Activated naive CD4-positive, alpha-beta T cell treated with anti-CD3 and anti-CD28 coated beads for 36 hours (primary cell): ENCODE measurements at places on chromosomes 1 and 21.

- H3K4me1 ChIP-seq: peaks cover 7% of the 10 kb centered on the region
- H3K27ac ChIP-seq: no peak within 1 kb of the TSS
- no peak within 1 kb of the TSS for H3K4me3 ChIP-seq
- H3K36me3 ChIP-seq: no peaks in the 10 kb centered on the region
- no peak for DNase-seq
Measured at GRCh38 chr1:26353976-26354820, at the start of gene CRYBG2. Gene CRYBG2 (minus strand): TSS chr1:26354130. CDS start chr1:26346657, 7,473 bp downstream.

DNA sequence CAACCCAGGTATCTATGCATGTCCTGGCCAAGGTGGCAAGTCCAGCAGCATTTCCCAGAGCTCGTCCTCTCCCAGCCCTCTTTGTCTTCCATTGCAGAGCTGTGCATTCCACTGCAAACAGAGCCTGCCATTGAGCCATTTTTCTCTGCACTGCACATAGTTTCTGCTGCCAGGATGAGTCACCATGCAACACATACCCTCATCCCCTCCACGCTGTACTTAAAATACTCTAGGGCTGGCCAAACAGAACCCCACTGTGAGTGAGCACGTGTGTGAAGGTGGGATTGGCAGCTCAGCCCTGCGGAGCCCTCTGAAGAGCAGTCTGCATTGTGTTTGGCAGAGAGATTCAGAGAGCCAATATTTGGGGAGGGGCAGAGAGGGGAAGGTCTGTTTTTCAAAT lies 3.9 kb upstream of the ATP1B1 start:
- peaks cover 13% of the 10 kb centered on the region for H3K27me3 ChIP-seq
- H3K27ac ChIP-seq: no peak overlapping the region
- H3K4me3 ChIP-seq: no peak overlapping the region
- H3K36me3 ChIP-seq: no peaks in the 10 kb centered on the region
- no peak for DNase-seq

DNA sequence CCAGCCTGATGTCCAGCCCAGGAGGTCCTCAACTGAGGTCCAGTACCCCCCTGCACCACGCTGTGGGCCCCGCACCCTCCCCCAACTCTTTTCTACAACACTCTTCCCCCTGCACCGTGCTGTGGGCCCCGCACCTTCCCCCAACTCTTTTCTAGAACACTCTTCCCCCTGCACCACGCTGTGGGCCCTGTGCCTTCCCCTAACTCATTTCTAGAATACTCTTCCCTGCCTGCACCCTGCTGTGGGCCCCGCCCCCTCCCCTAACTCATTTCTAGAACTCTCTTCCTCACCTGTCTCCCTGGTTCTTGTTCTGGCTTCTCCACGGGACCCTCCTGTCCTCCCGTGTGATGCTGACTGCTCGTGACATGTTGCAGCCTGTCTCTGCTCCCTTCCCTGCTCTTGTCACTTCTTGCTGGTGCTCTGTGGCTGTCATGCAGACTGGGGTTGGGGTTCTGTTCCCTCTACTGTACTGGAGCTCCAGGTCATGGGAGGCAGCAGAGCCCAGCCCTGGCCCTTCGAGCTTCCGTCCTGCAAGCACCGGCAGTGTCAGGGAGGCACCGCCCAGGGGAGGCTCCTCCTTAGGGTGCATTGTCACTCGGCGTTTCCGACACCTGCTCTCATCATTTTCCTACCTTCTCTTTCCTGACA lies 160.1 kb upstream of the COL6A1 start:
- no peak overlapping the region for H3K4me3 ChIP-seq
- no peaks in the 10 kb centered on the region for H3K27me3 ChIP-seq
- H3K27ac ChIP-seq: no peak overlapping the region
- H3K4me1 ChIP-seq: peaks cover 44% of the 10 kb centered on the region
- H3K36me3 ChIP-seq: no peaks in the 10 kb centered on the region
- peak; percentile 46 for DNase-seq

DNA sequence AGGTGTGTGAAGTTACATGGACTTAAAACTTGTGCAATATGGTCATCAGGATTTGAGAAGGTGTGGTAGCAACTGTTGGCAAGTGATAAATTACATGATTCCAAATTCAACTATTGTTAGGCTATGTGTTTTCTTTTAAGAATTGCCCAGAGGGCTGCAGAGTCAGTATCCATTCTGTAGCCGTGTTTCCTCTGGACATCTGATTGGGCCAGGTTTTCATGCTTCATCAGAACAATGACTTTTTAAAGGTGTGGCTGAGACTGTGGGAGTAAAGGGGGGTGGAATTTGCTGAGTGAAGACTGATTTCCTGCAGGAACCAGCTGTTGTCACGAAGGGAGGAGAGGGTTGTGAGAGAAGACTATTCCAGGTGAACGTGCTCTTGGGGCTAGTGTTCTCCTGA lies 1.7 kb upstream of the HRNR start:
- H3K4me1 ChIP-seq: no peaks in the 10 kb centered on the region
- no peak for DNase-seq
- no peaks in the 10 kb centered on the region for H3K36me3 ChIP-seq
- no peak overlapping the region for H3K27ac ChIP-seq
- H3K27me3 ChIP-seq: peaks cover 8% of the 10 kb centered on the region

GRCh38 chr21:27555996-27556395 lies 589.1 kb upstream of the ADAMTS5 start:
- no peaks in the 10 kb centered on the region for H3K27me3 ChIP-seq
- no peak overlapping the region for H3K27ac ChIP-seq
- H3K36me3 ChIP-seq: no peaks in the 10 kb centered on the region
- no peak overlapping the region for H3K4me3 ChIP-seq
- H3K4me1 ChIP-seq: no peaks in the 10 kb centered on the region
- DNase-seq: no peak

GRCh38 chr1:234633246-234634003 lies 23.4 kb upstream of the IRF2BP2 start:
- no peak overlapping the region for H3K27ac ChIP-seq
- H3K4me3 ChIP-seq: no peak overlapping the region
- no peaks in the 10 kb centered on the region for H3K4me1 ChIP-seq
- H3K27me3 ChIP-seq: no peaks in the 10 kb centered on the region
- DNase-seq: no peak

GRCh38 chr1:97245682-97246081 lies 524.1 kb downstream of the PTBP2 start:
- peaks cover 7% of the 10 kb centered on the region for H3K36me3 ChIP-seq
- no peak overlapping the region for H3K27ac ChIP-seq
- H3K27me3 ChIP-seq: no peaks in the 10 kb centered on the region
- DNase-seq: no peak
- no peak overlapping the region for H3K4me3 ChIP-seq

DNA sequence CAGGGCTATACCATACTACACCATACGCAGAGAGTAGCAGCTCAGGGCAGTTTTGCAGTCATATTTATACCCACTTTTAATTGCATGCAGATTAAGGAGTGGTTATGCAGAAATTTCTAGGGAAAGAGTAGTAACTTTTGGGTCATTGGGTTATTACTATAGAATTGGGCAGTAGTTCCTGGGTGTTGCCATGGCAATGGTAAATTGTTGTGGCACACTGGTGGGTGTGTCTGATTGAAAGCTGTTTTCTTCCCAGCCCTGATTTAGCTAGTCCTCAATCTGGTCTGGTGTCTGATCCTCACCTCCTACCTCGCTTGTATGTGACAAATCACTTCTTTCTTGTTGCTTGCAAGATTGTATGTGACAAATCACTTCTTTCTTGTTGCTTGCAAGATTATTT lies 30.5 kb downstream of the CYP4A11 start:
- no peak overlapping the region for H3K4me3 ChIP-seq
- DNase-seq: no peak
- H3K4me1 ChIP-seq: no peaks in the 10 kb centered on the region
- no peaks in the 10 kb centered on the region for H3K36me3 ChIP-seq
- H3K27ac ChIP-seq: no peak overlapping the region

GRCh38 chr1:43340559-43340958 lies 2.9 kb downstream of the MPL start:
- no peaks in the 10 kb centered on the region for H3K36me3 ChIP-seq
- no peak overlapping the region for H3K4me3 ChIP-seq
- no peak for DNase-seq

- no peak overlapping the region for H3K4me3 ChIP-seq
- H3K4me1 ChIP-seq: no peaks in the 10 kb centered on the region
- DNase-seq: peak; percentile 6
- no peak overlapping the region for H3K27ac ChIP-seq
- no peaks in the 10 kb centered on the region for H3K27me3 ChIP-seq
Measured at GRCh38 chr1:165075725-165076370, 280.7 kb downstream of the LMX1A start.

DNA sequence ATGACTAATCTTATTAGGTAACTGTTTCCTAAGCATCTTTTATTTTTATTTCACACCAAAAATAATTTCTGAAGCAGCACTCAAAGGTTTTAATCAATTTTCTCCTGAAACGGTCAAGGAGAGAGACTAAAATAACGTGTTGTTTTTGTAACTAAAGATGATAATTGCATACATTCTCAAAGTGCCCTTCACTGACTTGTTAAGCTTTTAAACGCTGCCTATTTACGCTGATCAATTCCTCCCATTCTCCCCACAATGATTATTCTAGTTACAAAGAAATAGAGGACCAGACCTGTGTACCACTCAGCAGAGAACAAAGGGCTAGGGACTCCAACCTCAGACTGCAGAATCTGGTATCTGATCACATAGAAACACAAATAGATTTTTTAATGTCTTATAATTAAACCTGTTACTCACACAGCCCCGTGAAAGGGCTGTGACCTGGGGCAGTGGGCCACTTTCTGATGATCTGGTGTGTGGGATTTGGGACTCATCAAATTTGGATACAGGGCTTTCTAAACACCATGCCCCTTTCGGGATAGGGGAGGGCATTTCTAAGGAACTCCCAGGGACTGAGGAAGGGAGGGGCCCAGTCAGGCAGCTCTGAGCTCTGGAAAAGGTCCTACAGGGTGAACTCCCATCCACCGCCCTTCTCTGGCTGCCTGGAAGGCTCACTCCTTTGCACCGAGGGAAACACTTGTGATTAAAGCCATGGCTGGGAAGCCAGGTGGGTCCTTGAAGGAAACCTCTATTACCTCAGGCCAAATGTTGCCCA lies 65.2 kb downstream of the BCAR3 start:
- H3K4me3 ChIP-seq: no peak overlapping the region
- no peaks in the 10 kb centered on the region for H3K36me3 ChIP-seq
- peaks cover 17% of the 10 kb centered on the region for H3K4me1 ChIP-seq
- no peaks in the 10 kb centered on the region for H3K27me3 ChIP-seq

DNA sequence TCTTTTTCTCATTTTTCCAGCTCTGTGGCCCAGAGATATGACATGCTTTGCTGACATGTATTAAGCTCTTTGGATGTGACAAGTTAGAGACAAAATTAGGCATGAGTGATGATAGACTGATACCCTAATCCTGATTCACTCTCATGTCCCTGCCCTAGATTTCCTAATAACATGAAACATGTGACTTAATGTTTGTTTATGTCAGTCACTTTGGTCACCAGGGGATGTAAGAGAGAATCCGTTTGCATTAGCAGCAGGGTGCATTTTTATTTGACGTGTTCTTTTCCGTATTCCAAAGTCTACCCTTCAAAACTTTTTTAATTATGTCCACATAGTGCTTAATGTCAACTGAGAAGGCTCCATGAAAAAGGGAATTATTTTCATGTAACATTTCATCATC lies 192.4 kb downstream of the HMCN1 start:
- H3K4me1 ChIP-seq: no peaks in the 10 kb centered on the region
- no peak for DNase-seq
- no peaks in the 10 kb centered on the region for H3K27me3 ChIP-seq
- H3K27ac ChIP-seq: no peak overlapping the region

DNA sequence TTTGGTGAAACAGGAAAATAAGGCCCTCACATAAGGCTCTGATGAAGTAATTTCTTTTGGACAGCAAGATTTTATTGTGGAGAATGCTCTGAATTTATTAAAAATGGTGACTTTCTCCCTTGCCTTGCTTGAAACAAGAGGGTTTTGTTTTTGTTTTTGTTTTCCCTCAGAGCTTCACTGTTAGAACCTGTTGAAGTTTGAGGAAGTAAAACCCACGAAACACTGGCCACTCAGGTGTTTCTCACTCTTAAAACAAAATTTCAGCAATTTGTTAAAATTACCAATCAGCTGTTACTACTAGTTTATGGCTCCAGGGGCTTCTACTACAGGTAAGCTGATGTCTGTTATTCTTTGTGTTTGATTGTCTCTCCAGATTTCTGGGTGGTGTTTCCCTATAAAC lies 112.6 kb upstream of the B3GALT2 start:
- peaks cover 3% of the 10 kb centered on the region for H3K36me3 ChIP-seq
- H3K27me3 ChIP-seq: no peaks in the 10 kb centered on the region
- H3K4me3 ChIP-seq: no peak overlapping the region
- H3K27ac ChIP-seq: no peak overlapping the region
- no peaks in the 10 kb centered on the region for H3K4me1 ChIP-seq
- no peak for DNase-seq

DNA sequence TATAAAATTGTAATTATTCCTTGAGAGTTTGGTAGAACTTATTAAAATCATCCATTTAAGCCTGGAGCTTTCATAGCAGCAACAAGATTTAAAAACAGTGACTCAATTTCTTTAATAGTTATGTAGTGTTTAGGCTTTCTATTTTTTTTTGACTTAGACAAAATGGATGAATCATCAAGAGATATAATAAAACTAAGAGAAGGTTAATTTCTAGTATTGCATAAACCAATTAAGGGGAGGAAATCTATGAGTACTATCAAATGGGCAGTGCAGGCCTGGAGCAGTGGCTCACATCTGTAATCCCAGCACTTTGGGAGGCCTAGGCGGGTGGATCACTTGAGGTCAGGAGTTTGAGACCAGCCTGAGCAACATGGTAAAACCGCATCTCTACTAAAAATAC lies 416.3 kb upstream of the USP24 start:
- no peak for DNase-seq
- no peak overlapping the region for H3K4me3 ChIP-seq
- peaks cover 13% of the 10 kb centered on the region for H3K27me3 ChIP-seq
- no peaks in the 10 kb centered on the region for H3K36me3 ChIP-seq
- H3K27ac ChIP-seq: no peak overlapping the region

GRCh38 chr1:156860628-156861423 lies at the start of gene NTRK1:
Gene NTRK1 (plus strand): TSS chr1:156860865. CDS start chr1:156860935, 70 bp downstream.
- peak within 1 kb of the TSS; percentile 64 for H3K4me3 ChIP-seq
- peak; percentile 43 for DNase-seq
- no peaks in the 10 kb centered on the region for H3K36me3 ChIP-seq
- peaks cover 23% of the 10 kb centered on the region for H3K4me1 ChIP-seq

DNA sequence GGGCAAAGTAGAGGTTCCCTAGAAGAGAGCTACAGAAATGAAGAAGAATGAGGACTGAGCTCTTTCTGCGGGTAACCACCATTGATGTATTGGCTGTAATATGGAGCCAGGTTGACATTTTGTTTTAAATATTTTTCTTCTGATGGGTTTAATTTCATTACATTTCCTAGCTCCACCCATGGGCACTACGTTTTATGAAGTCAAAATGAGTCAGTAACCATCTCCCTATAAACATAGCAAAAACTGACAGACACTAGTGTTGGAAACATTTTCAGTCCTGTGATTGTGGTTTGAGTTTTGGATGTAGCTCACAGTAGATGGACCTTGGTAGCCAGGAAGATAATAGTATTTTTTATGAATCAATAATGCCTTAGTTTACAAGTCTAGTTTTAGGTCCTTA lies 470.4 kb upstream of the B3GALT2 start:
- H3K4me3 ChIP-seq: no peak overlapping the region
- H3K27me3 ChIP-seq: no peaks in the 10 kb centered on the region
- no peak for DNase-seq
- no peaks in the 10 kb centered on the region for H3K4me1 ChIP-seq
- H3K27ac ChIP-seq: no peak overlapping the region
